NCI-H748 treated with DMSO at 0.1 percent for 48 hours (cell line): ENCODE measurements at places on chromosomes 6 and 20.

- DNase-seq = no peak
These were observed 14.0 kb downstream of the TPD52L2 start for GRCh38 chr20:63878899-63879663.

- no peak for DNase-seq
These were observed 41.1 kb downstream of the FBXO5 start for GRCh38 chr6:152941746-152942145.

DNA sequence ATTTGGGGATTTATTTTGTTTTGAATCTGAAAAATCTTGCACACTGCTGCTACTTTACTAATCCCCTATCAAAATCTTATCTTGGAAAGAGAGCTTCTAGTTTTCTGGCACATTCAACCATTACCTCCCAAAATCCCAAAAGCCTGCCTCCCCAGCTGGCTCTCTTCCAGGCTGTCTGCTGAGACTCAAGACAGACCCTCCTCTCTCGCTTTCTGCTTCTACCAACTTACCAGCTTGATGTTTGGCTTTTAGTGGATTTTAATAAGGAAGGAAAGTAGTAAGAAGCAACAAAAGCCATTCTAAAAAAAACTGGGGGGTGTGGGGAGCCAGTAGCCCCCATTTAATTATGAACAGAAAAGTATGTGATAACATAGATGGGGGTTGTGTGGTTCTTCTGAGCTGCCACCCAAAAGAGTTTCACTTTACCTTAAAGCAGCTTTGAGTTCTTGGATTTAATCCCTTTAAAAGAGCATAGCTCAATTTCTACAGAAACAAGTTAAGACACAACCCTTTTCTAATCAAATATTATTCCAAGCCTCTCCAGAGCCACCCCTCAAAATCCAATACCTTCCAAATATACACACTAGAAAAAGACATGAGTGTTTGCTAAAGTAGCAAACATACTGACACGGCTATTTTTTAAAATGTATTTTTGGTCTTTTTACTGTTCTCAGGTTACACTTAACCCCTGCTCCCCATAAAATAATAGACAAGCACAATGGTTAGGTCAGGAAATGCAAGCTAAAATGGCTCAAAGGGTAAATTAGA, 71.7 kb downstream of the ATP9A start:
- DNase-seq = peak; percentile 43

GRCh38 chr20:18645851-18646250, 58.0 kb downstream of the DTD1 start:
- DNase-seq = no peak

DNA sequence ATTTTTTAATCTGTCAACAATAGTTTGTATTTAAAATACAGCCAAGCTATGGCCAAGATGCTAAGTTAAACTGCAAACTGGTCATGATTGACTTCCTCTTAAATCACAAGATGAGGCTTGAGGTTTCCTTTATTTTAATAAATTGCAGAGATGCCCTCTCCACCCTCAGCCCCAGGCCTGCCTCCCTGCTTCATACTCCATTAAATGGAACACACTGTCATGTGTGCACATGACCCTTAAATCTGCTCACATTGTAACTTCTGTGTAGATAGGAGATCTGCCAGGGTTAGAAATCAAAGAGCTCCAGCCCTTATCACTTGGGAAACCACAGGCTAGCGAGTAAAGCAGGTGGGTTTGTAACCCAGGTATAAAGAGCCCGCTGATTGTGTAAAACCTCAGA, 20.8 kb downstream of the DUSP22 start:
- no peak for DNase-seq

- DNase-seq = no peak
These were observed 48.1 kb downstream of the CHMP4B start for GRCh38 chr20:33859157-33859695.

- DNase-seq = no peak
These were observed 101.6 kb downstream of the ATXN1 start for GRCh38 chr6:16659466-16660156.

DNA sequence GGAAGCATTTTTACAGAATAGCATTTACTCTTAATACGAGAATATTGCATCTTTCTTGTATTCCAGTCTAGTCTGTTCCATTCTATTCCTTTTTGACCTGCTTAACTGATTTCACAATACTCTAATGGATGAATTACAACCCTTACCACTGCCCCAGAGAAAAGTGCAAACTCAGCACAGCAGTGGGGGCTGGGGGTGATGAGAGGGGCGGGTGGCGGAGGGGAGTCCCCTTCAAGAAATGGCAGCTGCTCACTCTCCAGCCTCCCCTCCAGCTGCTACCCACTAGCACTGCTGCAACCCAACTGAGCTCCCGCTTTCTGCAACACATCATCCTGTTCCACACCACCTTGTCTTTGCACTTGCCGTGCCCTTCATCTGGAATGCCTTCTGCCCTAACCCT, 30.1 kb downstream of the PIM1 start:
- no peak for DNase-seq

DNA sequence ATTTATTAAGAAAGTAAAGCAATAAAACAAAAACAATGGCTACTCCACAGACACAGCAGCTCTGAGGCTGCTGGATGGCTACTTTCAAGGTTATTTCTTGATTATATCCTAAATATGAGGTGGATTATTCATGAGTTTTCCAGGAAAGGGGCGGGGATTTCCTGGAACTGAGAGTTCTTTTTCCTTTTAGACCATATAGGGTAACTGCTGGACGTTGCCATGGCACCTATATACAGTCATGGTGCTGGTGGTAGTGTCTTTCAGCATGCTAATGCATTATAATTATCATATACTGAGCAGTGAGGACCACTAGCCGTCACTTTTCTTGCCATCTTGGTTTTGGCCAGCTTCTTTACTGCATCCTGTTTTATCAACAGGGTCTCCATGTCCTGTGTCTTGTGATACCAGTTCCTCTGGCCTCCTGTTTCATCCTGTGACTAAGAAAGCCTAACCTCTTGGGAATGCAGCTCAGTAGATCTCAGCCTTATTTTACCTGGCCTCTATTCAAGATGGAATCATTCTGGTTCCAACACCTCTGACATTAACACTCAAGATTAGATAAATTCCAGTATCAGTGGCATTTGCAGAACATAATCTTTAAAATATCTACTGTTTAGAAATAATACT, 32.3 kb upstream of the TRDN start:
- no peak for DNase-seq

DNA sequence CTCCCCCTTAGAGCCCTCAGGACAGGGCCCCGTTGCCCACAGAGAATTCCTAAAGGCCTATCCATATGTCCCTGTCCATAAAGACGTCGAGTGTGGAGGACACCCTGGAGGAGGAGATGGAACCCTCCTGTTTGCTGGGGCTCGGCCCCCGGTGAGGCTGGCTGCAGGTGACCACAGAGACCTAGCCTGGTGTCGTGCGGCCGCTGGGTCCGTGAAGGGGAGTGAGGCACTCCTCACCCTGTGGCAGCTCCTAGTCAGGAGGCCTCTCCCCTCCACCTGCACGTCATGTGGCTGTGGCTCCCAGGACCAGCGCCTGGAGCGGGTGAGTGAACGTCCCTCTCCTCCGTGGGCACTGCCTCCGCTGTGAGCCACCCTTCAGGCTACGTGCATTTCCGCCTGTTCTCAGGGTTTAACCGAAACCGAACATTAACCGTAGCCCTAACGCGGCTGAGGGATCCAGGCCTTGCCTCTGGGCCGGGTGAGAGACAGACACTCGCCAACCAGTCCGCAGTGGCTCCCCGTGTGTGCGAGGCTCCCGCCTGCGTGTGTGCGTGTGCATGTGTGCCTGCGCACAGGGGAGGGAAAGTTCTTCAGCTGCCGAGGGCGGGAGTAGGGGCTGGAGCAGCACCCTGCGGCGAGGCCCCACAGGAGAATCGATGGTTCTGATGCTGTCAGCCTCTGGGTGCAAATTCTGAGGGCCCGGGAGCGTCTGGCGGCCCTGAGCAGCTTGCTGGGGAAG, 5.9 kb upstream of the TCEA2 start:
- no peak for DNase-seq

DNA sequence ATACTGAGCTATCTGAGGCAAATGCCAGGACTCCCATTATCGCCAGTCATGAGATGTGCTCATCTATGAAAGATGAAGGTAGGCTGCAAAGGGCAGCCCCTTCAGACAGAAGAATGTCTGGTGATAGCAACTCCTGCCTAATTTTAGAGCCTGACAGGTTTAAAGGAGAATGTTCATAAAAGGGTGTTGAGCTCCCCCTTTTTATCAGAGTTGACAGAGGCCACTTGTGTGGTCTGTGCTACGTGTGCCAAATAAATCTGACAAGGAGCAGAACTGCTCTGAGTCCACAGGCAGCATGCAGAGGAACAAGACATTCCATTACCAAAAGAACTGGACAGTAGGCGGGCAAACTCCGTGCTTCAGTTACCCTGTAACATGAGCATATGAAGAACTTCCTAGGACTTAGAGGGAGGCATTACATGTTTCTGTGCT, 101.8 kb downstream of the PREP start:
- no peak for DNase-seq

- DNase-seq = no peak
These were observed 90.9 kb upstream of the NFATC2 start for GRCh38 chr20:51633430-51633829.

DNA sequence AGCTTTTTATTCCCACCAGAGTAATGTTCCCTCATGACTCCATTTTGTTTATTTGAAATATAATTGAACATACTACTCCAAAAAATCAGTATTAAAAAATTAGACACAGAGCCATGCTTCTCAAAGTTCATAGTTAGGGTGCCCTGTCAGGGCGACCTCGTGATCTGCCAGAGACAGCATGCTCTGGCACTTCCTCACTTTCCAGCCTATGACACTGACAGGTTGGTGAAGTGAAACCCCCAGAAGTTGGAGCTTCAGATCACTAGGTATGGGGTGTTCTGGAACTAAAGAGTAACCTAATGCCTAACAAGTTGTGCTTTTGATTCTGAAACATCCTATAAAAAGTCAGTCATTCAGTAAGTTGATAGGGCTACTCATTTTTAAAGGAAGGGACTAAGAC, 93.0 kb downstream of the TBC1D7 start:
- DNase-seq = no peak

DNA sequence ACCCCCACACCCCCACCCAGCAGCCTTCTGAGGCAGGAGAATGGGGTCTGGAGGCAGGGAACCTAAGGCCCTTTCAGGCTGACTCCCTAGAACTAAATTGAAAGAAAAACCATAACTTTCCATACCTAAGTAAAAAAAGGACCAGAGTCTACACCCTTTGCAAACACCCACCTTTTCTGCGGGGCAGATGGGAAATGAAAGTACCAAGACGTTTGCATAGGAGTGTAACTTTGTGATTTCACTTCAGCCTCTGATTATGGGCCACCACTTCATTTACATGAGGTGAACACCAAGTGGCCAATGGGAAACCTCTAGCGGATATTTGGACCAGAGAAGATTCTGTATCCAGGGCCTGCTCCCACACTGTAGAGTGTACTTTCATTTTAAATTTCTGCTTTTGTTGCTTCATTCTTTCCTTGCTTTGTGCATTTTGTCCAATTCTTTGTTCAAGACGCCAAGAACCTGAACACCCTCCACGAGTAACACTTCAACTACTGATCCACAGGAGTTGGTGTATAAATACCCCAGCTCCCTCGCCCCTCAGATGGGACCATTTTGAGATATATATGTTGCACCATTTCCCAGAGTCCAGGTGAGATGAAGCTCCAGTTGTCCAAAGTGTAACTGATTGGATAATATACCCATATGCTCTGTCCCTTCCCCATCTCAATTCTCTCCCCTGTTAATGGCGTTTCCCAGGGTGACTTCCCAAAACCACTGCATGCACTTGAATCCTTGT, 18.9 kb upstream of the SRSF6 start:
- no peak for DNase-seq

GRCh38 chr6:42332916-42333315, 115.3 kb upstream of the MRPS10 start:
- no peak for DNase-seq

GRCh38 chr20:33299111-33299603, 16.1 kb downstream of the BPIFB1 start:
- DNase-seq = peak; percentile 11

DNA sequence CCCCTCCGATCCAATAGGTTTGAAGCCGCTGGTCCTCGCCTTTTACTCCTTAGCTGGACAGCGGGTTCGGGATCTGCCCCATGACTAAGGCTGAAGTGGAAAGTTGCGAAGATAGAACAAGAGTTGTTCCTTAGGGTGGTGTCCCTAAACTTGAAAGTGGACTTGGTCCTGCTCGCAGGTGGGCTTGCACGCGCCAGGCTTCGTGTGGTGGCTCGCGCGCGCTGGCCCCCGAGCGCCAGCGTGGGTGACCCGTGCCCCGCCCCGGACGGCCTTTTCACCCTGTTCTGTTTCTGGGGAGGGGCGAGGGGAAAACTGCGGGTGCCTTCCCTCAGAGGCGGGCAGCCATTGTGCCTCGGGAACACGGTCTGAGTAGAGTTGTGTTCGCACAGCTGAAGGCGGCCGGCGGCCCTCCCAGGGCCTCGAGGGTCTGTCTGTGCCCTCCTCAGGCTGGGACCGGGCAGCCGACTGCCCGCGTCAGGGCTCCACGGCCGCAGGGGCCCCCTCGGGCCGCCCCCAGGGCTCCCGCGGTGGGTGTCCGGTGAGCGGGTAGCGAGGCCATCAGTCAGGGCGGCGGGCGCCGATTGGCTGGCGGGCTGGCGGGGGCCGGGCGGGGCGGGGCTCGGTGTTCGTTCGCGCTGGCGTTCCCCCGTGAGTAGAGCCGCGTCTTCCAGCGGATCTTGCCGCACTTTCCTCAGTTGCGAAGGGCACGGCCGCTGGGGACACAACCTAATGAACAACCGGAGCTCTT, 33.0 kb downstream of the RREB1 start:
- DNase-seq = peak; percentile 69

- DNase-seq = no peak
These were observed 36.9 kb downstream of the SLC24A3 start for GRCh38 chr20:19249106-19249879.

DNA sequence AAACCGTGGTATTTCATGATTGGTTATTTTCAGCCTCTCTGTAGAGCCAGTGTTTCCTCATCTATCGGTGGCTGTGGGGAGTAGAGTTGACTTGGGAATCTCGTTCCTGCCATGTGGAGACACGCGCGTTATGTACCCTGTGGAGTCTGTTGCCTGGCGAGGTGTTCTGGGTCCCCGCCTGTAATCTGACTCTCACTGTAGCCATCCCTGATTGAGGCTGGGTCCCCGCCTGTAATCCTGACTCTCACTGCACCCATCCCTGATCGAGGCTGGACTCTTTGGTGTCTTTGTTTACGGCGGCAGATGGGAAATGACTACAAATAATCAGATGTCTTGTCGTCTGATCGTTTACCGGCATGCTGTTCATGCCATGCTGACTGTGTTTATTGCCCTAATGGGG, 153.9 kb downstream of the DTNBP1 start:
- peak; percentile 9 for DNase-seq

DNA sequence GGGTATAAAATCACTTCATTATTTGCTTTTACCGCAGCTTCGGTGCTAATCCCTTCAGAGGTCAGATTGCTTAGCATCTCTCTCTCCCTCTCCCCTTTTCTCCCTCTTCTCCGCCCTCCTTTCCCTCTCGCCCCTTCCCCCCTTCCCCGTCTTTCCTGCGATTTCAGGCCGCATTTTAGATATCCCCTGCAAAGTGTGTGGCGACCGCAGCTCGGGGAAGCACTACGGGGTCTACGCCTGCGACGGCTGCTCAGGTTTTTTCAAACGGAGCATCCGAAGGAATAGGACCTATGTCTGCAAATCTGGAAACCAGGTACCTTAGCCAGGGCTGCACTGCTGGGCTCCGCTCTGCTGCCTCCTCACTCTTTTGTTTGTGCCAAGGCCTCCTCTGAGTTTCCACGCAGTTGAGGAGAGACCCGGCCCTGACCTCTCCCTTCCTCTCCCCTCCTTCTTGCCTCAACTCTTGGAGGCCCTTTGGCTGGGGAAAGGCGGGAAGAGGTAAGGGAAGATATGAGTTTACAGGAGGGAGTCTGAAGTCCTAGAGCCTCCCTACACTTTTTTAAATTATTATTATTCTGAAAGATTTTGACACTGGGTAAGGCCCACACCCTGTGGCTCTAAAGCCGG, 5.6 kb downstream of the NR2E1 start:
- DNase-seq = no peak
